ENCODE measurements at places on chromosomes 3 and 15.

GRCh38 chr3:46553154-46553553 is 12.9 kb downstream of the LRRC2 start:
- no peak for DNase-seq

DNA sequence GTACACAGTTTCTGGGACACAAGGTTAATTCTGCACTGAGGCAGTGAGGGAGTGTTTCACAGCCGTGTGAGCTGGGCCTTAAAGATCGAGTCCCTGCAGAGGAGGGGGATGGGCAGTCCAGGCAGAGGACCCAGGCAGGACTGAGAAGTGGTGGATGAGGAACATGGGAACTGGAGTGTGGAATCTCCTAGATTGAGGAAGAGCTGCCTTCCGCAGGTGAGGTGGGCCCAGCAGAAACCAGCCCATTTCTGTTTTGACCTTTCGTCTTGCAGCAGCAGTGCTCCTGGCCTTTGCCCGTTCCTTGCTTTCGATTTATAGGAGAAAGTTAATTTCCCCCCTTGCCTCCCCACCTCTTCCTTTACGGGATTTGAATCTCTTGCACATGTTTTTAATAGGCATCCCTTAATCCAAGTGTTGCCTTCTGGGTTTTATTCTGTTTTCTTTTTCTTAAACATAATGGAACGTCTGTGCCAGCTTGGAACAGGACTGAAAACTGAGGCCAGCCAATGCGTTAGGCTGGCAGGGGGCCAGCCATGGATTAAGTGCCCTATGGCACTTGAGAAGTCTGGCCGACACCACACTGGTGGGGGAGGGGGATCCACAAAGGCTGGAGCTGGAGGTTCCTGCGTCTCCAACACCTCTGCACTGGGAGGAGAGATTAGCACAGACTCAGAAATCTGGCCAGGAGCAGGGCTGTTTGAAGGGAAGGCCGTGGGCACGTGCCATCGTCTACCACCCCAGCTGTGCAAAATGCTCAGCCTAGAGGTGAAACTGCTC is 78.1 kb downstream of the AAGAB start:
- DNase-seq, result no peak

- no peak for DNase-seq
Measured at GRCh38 chr15:59543721-59544547, 67.6 kb upstream of the GCNT3 start.

DNA sequence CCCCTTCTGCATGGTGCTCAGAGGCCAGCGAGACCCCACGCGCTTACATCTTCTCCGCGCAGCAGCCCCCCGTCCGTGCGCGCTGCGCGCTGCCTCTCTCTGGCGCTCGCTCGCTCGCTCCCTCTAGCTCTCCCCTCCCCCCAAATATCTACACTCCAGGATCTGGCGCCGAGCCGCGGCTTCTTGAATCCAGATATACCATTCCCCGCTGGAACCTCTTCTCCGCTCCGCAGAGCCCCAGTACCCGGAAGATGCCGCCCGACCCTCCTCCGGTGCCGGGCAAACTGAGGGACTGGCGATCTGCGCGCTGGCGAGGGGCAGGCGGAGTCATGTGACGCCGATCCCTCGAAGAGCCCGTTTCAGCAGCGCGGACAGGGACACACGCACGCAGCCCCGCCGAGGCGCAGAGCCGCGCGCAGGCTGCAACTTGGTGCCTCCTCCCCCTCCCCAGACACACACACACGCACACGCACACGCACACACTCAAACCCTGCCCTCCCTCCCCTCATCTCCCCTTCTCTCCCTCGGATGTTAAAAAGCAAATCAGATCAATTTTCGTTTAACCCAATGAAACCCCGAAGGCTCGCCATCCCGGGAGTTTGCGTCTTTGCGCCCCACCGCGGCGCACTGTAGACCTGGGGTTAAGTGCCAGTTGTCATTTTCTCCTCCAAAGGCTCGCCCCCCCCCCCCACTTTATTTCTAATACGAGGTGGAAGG is at the start of gene RASGRF1:
RASGRF1 (minus strand) TSS at position 294 of the 717 bp plus-strand sequence; CDS start at position 12, 282 bp downstream.
- no peak for DNase-seq

DNA sequence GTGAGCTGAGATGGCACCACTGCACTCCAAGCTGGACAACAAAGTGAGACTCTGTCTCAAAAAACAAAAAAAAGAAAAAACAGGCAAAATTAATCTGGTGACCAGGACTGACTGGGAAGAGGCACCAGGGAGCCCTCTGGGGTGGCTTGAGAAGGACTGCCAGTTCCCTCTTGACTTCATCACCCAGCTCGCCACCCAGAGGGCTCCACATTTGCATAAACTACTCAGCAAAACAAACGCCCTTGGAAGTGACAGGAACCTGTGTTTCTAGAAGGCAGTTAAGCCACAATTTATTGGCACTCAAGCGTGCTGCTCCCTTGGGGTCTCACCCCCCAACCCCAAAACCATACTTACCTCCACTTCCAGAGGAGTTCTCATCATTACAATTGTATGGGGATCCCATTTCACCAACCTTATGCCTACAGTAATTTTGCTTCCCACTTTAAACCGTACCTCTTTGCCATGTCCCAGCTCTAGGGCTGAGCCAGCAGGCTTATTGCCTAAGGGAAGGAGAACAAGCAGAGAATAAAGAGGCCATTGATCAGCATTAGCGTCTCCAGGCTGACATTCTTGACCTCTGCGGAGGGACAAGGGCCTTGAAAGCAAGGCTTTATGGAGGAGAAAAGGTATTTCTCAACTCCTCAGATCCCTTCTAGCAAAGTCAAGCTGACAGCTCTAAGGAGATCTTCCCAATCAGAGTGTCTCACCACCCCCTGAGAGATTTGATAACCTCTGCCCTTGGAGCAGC is 357.4 kb downstream of the SHQ1 start:
- DNase-seq, result peak; percentile 26

DNA sequence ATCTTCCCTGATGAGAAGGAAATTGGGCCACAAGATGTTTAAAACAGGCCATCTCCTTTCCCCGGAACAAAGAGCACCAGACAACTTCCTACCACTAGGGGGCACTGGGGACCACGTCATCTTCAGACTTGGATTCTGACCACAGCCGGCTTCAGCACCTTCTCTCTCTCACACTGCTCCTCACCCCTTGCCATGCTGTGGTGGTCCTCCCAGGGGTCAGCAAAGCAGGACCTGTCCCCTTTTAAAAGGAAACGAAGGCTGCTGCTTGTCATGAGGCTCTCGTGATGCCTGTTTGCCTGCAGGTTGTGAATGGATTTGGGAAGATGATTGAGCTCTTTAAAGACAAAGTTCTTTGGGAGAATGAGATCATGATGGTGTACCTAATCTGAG is 16.2 kb downstream of the RFT1 start:
- DNase-seq, result peak; percentile 77

GRCh38 chr3:194554473-194555123 is 67.8 kb upstream of the ATP13A3 start:
- no peak for DNase-seq

DNA sequence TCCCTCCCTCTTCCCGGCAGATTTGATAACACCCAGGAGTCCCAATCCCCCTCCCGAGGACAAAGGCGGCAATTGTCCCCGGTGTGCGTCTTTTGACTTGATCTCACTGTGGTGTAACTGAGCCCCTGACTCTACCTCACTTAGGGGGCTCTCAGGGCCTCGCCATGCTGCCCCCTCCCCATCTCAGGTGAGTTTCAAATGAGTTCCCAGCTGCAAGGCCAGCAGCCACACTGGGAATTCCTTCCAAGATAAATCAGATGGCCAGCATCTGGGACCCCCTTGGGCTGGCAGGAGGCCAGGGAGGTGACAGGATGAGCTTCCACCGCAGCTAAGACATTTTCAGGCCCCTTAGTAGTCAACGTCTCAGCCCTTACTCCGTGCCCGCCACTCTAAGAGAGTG is 35.0 kb downstream of the WNT7A start:
- no peak for DNase-seq

DNA sequence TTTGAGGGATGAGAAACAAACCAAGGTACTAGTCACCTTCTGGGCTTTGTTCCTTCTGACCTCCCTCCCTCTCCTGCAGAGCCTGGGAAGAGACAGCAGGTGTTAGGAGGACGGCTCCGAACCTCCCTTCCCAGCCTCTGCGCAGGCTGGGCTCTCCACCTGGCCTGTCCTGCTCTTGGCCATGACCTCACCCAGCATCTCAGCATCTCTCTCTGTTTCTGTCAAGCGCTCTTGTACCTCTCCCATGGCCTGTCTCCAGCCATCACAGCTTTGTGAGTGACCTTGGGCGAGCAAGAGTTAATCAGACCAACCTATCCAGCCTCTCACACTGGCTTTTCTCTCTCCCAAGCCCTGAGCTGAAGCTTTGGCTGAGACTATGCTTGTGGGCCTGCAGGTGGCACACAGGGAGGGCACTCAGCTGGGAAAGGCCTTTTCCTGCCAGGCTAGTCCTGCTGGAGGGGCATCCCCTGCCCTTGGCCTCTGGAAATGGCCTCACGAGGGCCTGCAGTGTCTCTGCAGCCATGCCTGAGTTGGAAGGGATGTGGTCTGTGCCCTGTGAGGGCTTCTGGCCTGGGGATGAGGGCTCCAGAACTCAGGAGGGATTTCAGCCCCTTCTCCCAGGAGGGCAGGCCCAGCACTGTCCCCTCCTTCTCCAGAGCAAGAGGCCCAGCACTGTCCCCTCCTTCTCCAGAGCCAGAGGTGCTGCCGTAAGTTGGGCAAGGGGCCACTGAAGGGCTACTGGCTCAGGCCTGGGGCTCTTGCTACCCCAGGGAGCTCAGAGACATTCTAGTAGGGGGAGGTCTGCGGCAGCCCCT is 2.1 kb downstream of the CHST13 start:
- no peak for DNase-seq

DNA sequence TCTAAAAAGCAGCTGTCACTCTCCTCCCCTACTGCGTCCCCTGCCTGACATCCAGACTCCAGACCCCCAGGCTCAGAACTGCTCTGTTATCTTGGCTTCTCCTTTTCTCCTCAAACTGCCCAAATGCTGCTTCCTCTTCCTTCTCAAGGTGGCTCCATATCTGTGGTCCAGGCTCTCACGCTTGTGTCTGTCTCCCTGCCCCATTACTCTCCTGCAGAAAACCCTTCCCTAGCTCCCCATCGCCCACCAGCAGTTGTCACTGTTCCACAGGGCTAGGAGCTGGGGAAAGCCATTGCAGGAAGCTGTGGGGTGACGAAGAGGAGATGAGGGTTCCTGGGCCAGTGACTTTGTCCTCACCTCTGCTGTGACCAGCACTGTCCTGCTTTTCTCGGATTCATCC is 30.7 kb upstream of the CGNL1 start:
- DNase-seq, result no peak

DNA sequence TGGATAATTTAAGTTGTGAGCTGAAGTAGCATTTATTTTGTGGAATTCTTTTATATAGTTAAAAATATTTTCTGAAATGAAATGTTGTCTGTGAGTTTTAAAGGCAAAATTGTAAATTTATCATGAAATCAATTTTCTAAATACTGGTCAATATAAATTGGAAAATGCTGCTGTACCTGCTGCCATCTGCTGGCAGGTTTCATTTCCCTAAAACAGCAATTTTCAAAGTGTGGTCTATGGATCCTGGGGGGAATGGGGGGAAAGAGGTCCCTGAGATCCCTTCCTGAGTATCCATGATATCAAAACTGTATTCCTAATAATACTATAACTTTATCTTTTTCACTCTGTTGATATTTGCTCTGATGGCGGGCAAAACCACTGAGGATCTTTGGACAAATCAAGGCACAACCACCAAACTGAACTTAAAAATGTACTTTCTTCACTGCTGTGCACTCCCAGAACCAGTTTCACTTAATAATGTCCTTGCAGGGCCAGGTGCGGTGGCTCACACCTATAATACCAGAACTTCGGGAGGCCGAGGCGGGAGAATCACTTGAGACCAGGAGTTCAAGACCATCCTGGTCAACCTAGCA is 17.2 kb upstream of the CCR4 start:
- DNase-seq, result no peak

GRCh38 chr3:138412821-138413551 is 21.4 kb upstream of the ESYT3 start:
- DNase-seq, result no peak

DNA sequence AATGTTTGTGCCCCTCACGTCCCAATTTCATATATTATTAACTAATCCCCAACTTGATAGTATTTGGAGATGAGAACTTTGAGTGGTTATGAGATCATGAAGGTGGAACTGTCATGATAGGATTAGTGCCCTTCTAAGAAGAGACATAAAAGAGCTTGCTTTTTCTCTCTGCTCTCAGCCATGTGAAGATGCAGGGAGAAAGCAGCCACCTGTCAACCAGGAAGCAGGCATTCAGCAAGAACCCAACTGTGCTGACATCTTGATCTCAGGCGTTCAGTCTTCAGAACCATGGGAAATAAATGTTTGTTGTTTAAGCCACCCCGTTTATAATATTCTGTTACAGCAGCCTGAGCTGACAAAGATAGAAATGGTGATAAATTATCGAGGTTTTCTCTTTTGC is 278.7 kb upstream of the KCNMB2 start:
- DNase-seq, result no peak

DNA sequence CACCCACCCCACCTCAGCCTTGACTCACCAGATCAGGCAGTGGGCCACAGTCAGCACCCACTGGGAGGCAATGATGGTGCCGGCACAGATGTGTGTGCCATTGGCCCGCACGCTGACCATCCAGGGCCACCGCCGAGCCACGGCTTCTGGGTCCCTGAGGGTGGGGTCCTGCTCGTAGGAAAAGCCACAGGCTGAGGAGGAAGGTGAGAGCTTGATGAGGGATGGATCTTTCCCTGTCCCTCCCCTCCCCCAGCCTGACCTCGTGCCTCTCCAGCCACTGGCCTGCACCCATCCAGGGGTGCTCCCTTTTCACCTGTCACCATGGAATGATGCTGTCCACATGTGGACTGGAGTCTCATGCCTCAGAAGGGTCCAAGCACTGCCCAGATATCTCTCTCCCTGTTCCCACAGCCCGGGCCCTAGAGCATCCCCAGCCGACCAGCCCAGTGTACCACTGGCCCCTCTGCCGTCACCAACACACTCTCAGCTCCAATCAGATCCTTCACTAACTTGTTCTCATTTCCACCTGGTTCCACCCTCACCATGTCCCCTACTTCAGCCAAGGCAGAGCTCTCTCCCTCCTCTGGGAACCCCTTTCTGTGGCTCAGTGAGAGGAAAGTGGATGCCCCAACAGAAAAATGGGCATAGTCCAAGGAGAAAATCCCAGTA is 2.0 kb downstream of the PRSS50 start:
- no peak for DNase-seq

GRCh38 chr3:85837402-85837801 is 878.6 kb downstream of the CADM2 start:
- DNase-seq, result no peak

GRCh38 chr3:169953462-169954141 is 13.0 kb upstream of the SEC62 start:
- DNase-seq, result no peak

DNA sequence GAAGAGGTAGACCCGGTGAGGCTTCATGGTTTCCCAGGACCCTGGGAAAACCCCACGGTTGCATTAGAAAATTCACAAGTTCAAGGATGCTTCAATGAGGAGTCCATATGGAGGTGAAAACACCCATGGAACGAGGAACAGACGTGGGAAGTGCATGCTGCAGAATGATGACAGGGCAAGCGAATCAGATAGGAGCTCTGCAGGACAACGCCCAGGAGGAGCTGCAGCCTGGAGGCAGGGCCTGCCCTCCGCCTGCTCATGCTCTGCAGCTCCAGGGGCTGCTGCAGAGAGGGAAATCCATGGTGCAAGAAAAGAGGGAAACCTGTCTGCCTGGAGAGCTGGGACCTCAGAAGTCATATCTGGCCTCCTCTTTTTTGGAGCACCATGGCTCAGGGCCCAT is 61.5 kb downstream of the NUP210 start:
- no peak for DNase-seq

Data from globus pallidus (tissue), 1 donor.